ENCODE measurements at places on chromosomes 2 and 18. TPM values are rescaled to one million over a fixed set of nuclear protein-coding genes. Genes with fewer than 3 reads are reported as not detected.
A peak's percentile ranks its signal among the peaks of the same experiment; 100 is the strongest.

MATN3 gene
- 0.25 TPM for total RNA-seq

SPATA3 gene
- not detected for total RNA-seq

UGT1A3 gene
- total RNA-seq = not detected

TTR gene
- total RNA-seq = not detected

IFIH1 gene
- 1.6 TPM for total RNA-seq

CCDC121 gene
- 3.4 TPM for total RNA-seq

PROC gene
- total RNA-seq = not detected

DNA sequence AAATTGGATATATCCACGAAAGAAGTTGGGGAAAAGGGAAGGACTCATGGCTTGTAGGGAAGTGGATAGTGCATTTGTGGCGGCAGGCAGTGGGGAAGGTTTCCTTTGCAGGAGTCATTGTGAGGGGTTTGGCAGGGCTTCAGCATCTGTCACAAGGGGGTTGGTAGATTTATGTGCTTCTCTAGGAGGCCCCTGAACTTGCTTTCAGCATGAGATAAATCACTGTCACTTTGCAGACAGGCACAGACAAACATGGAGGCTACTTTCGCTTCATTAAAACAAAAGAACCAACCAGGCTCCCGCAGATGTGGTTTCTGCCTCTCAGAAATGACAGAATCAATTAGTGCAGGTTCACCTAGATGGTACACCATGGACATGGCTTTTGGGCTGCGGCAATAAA lies 340.7 kb downstream of the TGIF1 start:
- DNase-seq = no peak
- no peaks in the 10 kb centered on the region for H3K36me3 ChIP-seq
- no peak overlapping the region for H3K4me3 ChIP-seq
- no peaks in the 10 kb centered on the region for H3K27me3 ChIP-seq
- peaks cover 24% of the 10 kb centered on the region for H3K4me1 ChIP-seq

- H3K4me1 ChIP-seq = peaks cover 7% of the 10 kb centered on the region
- H3K27me3 ChIP-seq = no peaks in the 10 kb centered on the region
- no peak overlapping the region for H3K4me3 ChIP-seq
Measured at GRCh38 chr18:51132256-51132935, 65.1 kb downstream of the MEX3C start.

GRCh38 chr2:216188956-216189355 lies 79.8 kb downstream of the XRCC5 start:
- H3K36me3 ChIP-seq = peaks cover 24% of the 10 kb centered on the region
- peak overlapping the region; percentile 35 for H3K4me3 ChIP-seq
- H3K27ac ChIP-seq = peak overlapping the region; percentile 68
- H3K4me1 ChIP-seq = peaks cover 44% of the 10 kb centered on the region
- DNase-seq = peak; percentile 85
- H3K27me3 ChIP-seq = no peaks in the 10 kb centered on the region

DNA sequence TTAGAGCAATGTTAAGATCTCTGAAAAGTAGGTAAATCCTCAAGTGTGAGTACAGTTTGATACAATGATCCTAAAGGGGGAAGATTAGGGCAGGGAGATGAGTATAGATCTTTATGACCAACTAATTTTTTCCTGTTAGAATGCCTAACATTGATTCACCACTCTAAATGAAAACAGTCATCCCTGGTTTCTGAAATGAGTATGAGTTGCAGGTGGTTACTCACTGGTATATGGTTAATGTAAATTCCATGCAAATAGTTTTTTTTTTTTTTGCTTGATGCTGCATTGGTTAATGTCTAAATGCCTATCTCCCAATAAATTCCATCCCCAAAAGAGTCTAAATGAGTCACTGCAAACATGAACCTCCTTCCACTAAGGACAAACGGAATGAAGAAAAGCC lies 55.0 kb upstream of the SERPINB2 start:
- H3K36me3 ChIP-seq = no peaks in the 10 kb centered on the region
- H3K27me3 ChIP-seq = no peaks in the 10 kb centered on the region
- H3K27ac ChIP-seq = peak overlapping the region; percentile 60
- peak; percentile 85 for DNase-seq
- no peak overlapping the region for H3K4me3 ChIP-seq

DNA sequence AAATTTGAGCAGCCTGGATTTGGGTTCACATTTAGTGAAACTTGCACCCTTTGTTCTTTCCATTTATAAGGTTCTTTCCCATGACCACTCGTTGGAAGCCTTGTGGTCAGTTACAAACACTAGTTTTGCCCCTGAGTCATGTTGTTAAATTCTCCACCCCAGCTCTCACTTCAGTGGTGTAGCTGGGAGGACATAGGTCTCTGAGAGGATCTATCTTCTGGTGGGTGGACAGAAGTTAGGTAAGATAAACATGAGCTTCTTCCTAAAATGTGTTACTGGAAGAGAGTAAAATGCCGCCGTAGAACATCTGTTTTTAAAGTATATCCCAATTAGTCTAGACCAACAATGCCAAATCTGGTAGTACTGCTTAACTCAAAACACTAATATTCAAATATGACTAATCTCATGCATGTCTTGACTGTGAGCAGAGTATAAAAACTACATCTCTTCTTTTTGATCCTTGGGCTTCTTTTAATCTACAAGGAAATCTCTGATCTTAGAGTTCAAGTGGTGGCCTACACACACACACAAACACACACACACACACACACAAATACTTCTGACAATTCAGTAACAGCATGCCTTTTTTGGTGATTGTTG lies 162.6 kb upstream of the FN1 start:
- H3K27ac ChIP-seq = peak overlapping the region; percentile 69
- DNase-seq = peak; percentile 92
- no peaks in the 10 kb centered on the region for H3K36me3 ChIP-seq
- H3K4me3 ChIP-seq = no peak overlapping the region
- no peaks in the 10 kb centered on the region for H3K27me3 ChIP-seq

DNA sequence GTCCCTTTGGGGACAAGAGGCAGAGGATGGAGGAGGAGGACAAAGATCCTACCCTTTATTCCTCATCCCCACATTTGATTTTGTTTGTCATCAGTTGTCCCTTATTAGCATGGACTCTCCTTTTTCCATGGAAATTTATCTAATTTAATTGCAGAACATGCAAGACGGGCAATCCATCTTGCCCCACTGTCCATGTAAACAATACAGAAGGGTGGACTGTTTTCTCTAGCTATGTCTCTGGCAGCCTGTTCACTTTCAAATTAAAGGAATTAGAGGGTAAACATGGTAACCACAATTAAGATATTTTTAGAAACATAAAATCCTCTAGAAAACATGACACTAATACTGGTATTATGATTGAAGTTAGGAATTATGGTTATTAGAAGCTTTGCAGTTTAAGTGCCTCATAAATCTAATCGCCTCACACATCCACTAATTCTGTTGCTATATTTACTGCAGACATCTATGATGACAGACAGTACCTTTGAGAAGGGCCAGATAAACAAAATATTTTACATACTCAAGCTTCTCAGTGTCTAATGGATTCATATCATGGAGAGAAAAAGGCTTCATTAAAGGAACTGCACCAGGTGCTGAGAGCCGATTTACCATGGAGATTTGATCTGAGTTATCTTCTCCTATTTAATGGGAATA lies 215.5 kb downstream of the LNPK start:
- H3K27me3 ChIP-seq = no peaks in the 10 kb centered on the region
- no peak overlapping the region for H3K27ac ChIP-seq
- no peak for DNase-seq

- peak; percentile 66 for DNase-seq
- no peak overlapping the region for H3K4me3 ChIP-seq
- H3K27ac ChIP-seq = no peak overlapping the region
- H3K36me3 ChIP-seq = no peaks in the 10 kb centered on the region
- H3K27me3 ChIP-seq = peaks cover 19% of the 10 kb centered on the region
Measured at GRCh38 chr2:239444626-239445577, 44.1 kb upstream of the HDAC4 start.

- DNase-seq = no peak
- no peak overlapping the region for H3K4me3 ChIP-seq
- H3K27ac ChIP-seq = no peak overlapping the region
- no peaks in the 10 kb centered on the region for H3K36me3 ChIP-seq
- H3K4me1 ChIP-seq = no peaks in the 10 kb centered on the region
Measured at GRCh38 chr18:64850791-64851190, 701.9 kb upstream of the LINC00305 start.

DNA sequence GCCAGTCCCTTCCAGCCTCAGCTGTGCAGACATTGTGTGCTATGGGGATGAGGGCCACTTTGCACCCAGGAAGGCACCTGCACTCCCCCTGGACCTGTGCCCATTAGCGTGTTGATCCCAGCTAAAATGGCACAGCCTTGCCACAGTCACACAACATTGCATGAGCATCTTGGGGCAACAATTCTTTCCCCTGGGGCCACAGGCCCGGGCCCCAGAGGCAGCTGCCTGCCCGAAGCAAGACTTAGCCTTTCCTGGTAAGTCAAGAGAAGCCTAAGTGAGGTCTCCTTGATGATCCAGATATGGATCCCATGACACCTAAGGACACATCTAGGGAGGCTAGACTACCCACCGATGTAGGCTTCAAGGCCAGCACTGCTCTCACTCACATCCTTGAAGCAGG lies 202.1 kb downstream of the BCL11A start:
- no peaks in the 10 kb centered on the region for H3K4me1 ChIP-seq
- H3K27ac ChIP-seq = no peak overlapping the region
- no peaks in the 10 kb centered on the region for H3K36me3 ChIP-seq
- H3K27me3 ChIP-seq = 0 out of 2 replicates have a peak, but pooled peaks cover 9% of the 10 kb centered on the region
- H3K4me3 ChIP-seq = no peak overlapping the region
- DNase-seq = no peak

GRCh38 chr2:16103614-16104314 lies 163.4 kb downstream of the MYCN start:
- no peaks in the 10 kb centered on the region for H3K36me3 ChIP-seq
- H3K27ac ChIP-seq = no peak overlapping the region
- H3K4me3 ChIP-seq = no peak overlapping the region
- H3K27me3 ChIP-seq = no peaks in the 10 kb centered on the region
- no peak for DNase-seq

DNA sequence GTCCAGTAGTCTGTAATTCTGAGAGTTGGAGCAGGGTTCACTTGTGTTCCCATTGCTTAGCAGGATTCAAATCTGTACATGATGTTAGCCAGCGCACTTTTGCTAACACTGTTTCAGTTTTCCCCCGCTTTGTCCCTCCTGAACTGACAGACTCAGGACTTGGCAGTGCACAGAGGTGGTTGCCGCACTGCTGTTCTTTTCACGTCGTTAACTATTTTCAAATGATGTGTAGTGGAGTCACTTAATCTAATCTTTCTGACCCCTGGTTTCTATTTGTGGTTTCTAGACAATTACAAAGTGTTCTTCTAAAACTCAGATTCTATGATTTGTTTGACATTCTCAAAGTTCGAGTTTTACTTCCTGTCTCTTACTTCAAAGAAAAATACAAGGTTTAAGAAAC lies 234.5 kb downstream of the RBM43 start:
- H3K4me1 ChIP-seq = peaks cover 16% of the 10 kb centered on the region
- no peaks in the 10 kb centered on the region for H3K27me3 ChIP-seq
- no peaks in the 10 kb centered on the region for H3K36me3 ChIP-seq
- DNase-seq = no peak
- no peak overlapping the region for H3K27ac ChIP-seq

- no peak overlapping the region for H3K4me3 ChIP-seq
- no peaks in the 10 kb centered on the region for H3K36me3 ChIP-seq
- DNase-seq = no peak
- H3K4me1 ChIP-seq = no peaks in the 10 kb centered on the region
- H3K27ac ChIP-seq = no peak overlapping the region
Measured at GRCh38 chr2:135023886-135024485, 23.3 kb downstream of the MAP3K19 start.

- no peaks in the 10 kb centered on the region for H3K36me3 ChIP-seq
- peaks cover 66% of the 10 kb centered on the region for H3K27me3 ChIP-seq
- no peak overlapping the region for H3K4me3 ChIP-seq
- DNase-seq = no peak
- 0 out of 2 replicates have a peak, but pooled peaks cover 6% of the 10 kb centered on the region for H3K4me1 ChIP-seq
- no peak overlapping the region for H3K27ac ChIP-seq
Measured at GRCh38 chr2:98085649-98086048, 1.3 kb upstream of the VWA3B start.

GRCh38 chr18:62572456-62572855 lies 49.6 kb downstream of the ZCCHC2 start:
- H3K4me3 ChIP-seq = no peak overlapping the region
- no peaks in the 10 kb centered on the region for H3K4me1 ChIP-seq
- H3K36me3 ChIP-seq = peaks cover 22% of the 10 kb centered on the region

- H3K27ac ChIP-seq = peak overlapping the region; percentile 43
- no peaks in the 10 kb centered on the region for H3K27me3 ChIP-seq
- no peaks in the 10 kb centered on the region for H3K36me3 ChIP-seq
- H3K4me1 ChIP-seq = peaks cover 15% of the 10 kb centered on the region
- no peak overlapping the region for H3K4me3 ChIP-seq
Measured at GRCh38 chr2:173644146-173644545, 289.5 kb downstream of the CDCA7 start.

- H3K27ac ChIP-seq = no peak overlapping the region
- no peak overlapping the region for H3K4me3 ChIP-seq
- no peaks in the 10 kb centered on the region for H3K36me3 ChIP-seq
Measured at GRCh38 chr2:168639441-168639898, 163.0 kb upstream of the NOSTRIN start.

DNA sequence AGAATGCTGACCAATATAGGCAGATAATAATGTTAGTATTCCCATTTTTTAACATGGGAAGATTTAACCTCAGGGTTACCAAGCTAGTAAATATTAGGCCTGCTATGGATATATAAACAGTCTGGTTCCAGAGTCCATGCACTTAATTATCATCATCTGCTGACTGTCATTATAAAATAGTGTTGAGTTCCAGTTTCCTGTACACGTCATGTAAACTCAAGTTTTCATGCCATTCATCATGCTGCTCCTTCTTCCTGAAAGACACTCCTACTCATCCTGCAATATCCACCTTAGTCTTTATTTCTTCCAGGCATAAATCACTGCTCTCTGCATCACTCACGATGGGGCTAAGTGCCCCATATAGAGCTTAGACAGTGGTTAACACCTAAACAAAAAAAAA lies 420.8 kb upstream of the SPHKAP start:
- peaks cover 32% of the 10 kb centered on the region for H3K4me1 ChIP-seq
- no peaks in the 10 kb centered on the region for H3K36me3 ChIP-seq
- DNase-seq = peak; percentile 36
- 0 out of 2 replicates have a peak overlapping the region, but pooled peaks have one; percentile 2 for H3K27ac ChIP-seq
- no peaks in the 10 kb centered on the region for H3K27me3 ChIP-seq

DNA sequence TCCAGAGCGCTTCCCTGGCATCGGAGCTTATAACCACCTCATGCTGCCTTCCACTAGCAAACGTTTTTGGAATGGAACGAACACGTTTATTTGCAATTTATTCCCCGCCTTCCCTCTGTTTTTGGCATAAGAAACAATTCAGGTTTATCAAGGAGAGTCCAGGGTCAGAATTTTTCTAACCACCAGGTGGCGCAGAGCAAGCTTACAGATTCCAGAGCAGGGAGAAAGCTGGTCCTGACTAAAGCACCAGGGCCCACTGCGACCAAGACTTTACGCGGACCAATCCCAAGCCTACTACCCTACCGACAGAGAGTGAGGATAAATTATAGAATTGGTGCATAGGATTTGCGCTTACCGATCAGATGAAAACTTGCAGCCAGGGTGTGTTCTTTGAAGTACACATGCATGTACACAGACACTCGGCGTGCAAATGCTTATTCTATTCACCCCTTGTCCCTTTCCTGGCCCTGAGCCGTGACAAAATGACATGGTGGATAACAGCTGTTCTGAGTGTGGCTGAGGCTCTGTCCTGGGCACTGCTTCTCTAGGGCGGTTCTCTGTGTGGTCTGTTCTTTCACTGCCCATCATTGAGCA lies 34.7 kb downstream of the NAPG start:
- peaks cover 5% of the 10 kb centered on the region for H3K4me1 ChIP-seq
- DNase-seq = peak; percentile 73
- no peak overlapping the region for H3K27ac ChIP-seq
- no peaks in the 10 kb centered on the region for H3K36me3 ChIP-seq
- peak overlapping the region; percentile 28 for H3K4me3 ChIP-seq
- H3K27me3 ChIP-seq = no peaks in the 10 kb centered on the region

Data from GM23248 (cell line).